ENCODE measurements at places on chromosomes 1 and 21.

GRCh38 chr1:229203030-229203751, 67.7 kb upstream of the RAB4A start:
- DNase-seq = peak; percentile 41

DNA sequence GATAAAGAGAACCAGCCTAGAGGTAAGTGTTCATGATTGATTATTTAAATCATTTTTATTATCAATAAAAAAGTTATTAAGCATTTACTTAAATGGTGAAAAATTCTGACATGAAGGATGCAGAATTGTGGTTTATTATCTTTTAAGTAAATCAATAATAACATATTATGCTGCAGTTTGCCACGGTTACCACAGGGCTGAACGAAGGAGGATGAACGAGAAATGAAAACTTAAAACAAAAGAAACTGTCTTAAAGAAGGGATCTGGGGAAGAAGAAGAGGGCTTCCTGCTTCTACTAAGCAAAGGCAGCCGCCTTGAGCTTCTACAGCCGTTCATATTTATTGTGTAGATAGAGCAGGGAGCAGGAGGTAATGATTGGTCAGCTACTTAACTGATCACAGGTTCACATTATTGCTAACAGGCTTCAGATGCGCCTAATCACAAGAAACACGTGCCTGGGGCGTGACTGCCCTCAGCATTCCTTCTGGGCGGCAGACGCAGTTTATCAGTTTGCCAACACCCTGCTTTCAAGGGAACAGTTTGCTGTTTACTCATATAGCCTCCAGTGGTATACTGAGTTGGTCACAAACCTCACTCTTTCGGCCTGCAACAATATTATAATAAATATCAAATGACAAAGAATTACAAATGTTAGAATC, 5.8 kb upstream of the FNBP1L start:
- peak; percentile 75 for DNase-seq

DNA sequence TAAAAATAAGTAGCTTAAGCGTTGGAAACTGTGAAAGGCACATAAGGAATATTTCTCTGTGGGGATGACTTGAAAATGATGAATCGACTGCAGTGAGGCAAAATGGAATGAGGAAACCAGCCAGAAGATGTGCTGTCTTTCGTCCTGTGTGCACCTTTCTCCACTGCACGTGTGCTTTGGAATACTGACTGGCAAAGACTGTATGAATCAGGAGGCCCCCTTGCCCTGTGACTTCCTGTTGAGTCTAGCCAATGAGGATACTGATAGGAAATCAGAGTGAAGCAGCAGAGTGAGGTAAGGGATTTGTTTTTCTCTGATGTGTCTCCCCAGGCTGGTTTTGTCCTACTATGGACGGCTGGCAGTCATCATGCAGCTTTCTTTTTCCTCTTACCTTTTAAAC, 118.2 kb upstream of the ADGRL4 start:
- DNase-seq = no peak

- no peak for DNase-seq
Measured at GRCh38 chr1:154796303-154796892, 73.7 kb downstream of the KCNN3 start.

- no peak for DNase-seq
Measured at GRCh38 chr1:53255031-53255430, 16.7 kb upstream of the MAGOH start.

DNA sequence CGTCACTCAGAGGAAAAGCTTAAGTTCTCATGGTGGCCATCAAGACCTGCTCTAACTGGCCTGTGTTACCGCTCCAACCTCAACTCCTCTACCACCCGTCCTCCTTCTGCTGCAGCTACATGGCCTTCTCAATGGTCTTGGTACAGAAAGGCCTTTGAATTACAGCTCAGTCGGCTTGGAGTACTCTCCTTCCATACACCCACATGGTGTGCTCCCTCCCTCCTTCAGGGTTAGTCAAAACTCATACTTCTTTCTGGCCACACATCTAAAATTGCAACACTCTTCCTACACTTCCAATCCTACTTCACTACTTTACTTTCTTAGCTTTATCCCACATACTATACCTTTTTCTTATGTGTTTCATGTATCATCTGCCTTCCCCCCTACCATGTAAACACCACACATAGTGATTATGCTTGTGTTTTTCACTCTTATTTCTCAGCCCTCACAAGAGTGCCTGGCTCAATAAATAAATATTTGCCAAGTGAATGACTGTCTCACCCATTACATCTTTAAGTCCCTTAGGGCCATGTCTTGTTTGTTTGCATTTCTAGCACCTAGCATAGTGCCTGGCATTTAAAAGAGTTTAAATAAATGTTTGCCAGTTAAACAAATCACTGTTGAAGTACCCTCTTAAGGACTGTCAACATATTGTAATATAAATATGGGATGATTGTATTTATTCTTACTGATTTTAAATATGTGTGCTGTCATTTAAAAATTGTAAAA, 37.6 kb upstream of the HMCN1 start:
- no peak for DNase-seq

DNA sequence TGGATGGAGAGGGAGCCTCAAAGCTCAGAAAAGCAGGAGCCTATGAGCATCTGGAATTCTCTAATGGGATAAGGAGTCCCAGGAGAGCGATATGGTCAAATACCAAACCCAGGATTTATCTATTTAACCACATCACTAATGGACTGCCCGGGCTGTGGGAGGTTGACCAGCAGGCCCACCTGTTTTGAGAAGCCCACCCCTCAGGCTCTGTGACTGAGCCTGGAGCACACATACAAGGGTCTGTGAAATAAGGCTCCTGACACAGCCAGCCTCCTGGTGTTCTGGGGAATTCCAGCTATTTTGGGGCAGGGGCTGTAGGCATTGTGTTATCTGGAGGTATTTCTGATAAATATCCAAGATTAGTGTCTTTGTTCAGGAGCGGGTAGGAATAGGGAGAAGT, 132.0 kb upstream of the C1orf21 start:
- no peak for DNase-seq

DNA sequence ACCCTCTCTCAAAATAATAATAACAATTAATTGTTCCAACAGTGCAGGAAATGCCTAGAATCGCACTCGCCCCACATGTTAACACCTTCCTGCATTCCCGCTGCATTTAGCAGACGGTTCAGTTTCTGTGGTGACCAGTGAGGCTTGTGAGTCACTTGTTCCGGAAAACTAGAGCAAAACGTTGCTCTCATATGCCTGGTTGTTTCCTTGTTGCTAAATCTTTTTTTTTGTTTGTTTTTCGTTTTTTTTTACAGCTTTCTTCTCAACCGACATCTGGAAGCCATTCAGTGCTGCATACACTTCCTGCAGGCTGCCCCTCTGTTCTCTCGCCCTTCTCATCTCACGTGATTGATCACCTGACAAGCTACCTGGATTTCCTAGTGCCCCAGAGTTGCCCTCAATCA, 56.9 kb upstream of the TMPRSS2 start:
- DNase-seq = peak; percentile 73

DNA sequence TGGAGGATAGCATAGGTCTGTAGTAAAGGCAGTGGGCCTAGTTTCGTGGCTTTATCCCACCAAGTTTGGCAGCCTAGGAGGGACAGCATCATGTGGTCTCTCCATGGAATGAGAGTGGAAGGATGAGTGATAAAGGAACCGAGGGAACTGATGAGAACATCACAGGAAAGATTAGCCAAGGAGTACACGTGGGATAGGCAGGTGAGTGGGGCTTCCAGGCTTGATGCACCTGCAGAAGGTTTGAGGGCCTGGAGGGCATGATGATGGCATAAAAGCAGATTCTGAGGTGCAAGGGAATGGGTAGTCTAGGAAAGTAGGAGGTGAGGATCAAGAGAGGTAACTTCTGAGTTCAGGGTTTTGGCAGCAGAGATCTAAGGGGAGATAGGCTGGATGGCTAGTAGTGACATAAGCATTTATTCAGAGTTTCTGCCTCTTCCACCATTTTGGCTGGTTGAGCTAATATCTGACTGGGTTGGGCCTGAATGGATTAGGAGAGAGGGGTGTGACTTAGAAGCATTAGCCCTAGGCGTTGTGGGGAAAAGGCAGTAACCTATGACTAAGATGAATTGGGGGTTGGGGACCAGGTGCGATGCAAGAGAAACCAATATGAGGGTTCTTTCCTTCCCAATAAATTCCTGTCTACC, 9.1 kb downstream of the PTGFRN start:
- no peak for DNase-seq

GRCh38 chr1:22457836-22458235, 6.2 kb downstream of the ZBTB40 start:
- DNase-seq = no peak

DNA sequence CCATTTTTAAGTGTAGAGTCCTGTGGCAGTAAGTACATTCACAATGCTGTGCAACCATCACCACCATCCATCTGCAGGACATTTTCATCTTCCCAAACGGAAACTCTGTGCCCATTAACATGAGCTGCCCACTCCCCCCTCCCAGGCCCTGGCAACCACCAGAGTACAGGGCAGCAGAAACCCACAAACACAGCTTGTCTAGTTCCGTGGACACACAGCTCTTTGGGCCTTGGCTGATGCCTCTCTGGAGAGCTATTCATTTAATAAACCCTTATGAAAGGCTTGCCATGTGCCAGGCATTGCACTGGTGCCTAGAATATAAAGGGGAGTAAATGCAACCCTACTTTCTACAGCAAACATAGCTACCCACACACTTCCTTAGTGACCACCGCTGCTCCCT, 28.0 kb downstream of the STUM start:
- DNase-seq = no peak

DNA sequence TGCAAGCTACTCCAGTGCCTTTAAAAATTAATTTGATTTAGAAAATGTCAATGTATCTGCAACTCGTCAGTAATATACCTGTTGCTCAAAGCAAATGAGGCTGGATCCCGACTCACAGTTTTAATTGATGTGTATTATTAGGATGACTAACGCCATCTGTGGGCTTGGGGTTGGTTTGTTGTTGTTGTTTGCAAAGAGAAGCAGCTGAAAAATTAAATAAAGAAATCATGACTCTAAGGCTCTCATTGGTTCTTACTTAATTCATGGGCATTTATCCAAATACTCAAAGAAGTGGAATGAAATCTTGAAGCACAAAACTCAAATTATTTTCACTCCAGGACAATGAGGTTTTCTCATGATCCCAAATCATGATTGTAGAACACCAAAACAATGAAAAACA, 46.4 kb downstream of the SEC16B start:
- no peak for DNase-seq

DNA sequence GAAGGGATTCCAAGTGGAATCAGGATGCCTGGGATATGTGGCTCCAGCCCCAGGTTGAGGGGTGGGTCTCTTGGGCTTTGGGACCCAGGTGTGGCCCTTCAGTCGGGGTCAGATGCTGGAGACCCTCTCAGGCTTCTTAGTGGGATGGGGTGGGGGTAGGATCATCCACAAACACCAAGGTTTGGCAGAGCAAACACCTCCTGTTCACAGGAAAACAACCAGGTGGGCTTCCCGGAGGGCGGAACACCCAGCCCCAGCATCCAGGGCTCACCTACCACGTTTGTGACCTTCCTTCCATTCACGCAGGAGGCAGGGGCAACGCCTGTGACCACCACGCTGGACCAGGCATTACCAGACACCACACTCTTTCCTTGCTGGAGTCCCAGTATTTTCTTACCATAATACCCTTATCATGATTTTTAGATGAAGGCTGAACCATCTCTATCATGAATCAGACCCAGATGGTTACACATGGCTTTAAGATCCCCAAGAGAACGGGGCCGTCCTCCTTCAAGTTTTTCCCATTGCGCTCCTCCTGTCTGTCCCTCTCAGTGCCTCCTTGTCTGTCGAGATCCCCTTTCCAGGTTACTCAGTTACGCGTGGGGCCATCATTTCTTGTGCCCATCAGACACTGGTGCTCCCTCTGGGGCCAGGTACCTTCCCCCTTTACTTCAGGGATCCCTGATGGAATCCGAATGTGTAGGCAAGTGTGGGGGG, 428.2 kb downstream of the NPHP4 start:
- DNase-seq = no peak

GRCh38 chr1:189289346-189289745, 1188.3 kb downstream of the BRINP3 start:
- DNase-seq = no peak

- no peak for DNase-seq
Measured at GRCh38 chr1:19703280-19703679, 38.6 kb downstream of the HTR6 start.

DNA sequence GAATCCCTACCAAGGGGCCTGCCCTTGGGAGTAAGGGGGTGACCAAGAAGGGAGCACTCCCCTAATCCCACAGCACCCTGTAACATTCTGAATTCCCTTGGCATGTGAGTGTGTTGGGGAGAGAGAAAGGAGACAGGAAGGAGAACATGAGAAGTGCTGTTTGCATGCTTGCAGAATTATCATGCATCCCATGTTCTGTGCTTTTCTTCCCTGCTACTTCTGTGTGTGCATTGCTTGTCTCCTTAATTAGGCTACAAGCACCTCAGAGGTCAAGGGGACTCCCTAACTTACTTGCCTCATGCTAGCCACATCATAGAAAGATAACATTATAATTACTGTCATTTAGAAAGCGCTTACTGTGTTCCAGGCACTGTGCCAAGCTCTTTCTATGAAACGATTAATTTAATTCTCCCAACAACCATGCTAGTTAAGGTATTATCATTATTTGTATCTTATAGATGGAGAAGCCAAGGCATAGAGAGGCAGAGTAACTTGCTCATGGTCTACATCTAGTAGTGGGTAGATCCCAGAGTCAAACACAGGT, 11.1 kb downstream of the NOS1AP start:
- DNase-seq = no peak

- DNase-seq = peak; percentile 34
Measured at GRCh38 chr1:155003227-155003765, 694 bp downstream of the ZBTB7B start.

GRCh38 chr1:8718850-8719361, 98.5 kb downstream of the RERE start:
- DNase-seq = no peak

GRCh38 chr1:36151845-36152203, 2.5 kb upstream of the TRAPPC3 start:
- no peak for DNase-seq

- no peak for DNase-seq
Measured at GRCh38 chr21:44670642-44671432, 4.1 kb upstream of the KRTAP12-2 start.

DNA sequence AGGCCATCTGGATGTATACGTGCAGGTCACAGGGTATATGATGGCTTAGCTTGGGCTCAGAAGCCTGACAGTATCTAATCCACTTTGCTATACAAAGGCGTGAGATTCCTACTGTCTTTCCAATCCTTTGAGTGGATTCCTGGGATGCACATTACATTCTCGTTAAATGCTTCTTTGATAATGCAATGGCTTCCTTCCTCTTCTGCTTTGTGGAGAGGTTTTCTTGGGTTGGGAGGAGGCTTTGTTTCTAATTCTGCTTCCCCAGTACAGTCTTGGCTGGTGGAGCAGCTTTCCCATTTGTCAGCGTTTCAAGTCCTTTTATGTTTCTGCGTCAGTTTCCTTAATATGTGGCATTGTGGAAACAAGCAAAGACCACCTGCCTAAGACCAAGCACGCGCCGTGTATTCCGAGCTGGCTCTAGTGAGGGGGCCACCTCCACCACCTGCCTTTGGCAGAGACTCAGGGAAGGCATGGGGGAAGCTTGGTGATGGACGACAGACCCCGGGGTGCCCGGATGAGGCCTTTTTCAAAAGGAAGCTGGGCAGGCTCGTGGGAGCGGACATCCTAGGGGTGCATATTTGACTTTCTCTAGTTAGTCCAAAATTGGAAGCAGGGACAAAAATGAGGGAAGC, 72.7 kb downstream of the WDR4 start:
- DNase-seq = no peak
